KG1 (cell line): ENCODE measurements at places on chromosomes 16 and 17.

DNA sequence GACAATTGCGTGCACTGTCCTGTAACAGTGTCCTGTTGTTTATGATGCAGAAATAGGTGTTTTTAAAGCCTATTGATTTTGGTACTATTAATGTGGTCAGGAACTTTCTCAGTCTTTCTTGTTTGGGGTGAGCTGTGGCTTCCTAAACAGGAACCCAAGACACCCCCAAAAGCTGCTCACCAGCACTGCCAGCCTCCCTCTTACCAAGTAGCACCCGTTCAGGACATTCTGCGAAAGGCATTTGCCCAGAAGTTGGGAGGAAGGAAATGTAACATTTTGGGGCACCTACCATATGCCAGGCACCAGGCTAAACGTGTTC, 21.6 kb upstream of the STH start:
- DNase-seq, result no peak

DNA sequence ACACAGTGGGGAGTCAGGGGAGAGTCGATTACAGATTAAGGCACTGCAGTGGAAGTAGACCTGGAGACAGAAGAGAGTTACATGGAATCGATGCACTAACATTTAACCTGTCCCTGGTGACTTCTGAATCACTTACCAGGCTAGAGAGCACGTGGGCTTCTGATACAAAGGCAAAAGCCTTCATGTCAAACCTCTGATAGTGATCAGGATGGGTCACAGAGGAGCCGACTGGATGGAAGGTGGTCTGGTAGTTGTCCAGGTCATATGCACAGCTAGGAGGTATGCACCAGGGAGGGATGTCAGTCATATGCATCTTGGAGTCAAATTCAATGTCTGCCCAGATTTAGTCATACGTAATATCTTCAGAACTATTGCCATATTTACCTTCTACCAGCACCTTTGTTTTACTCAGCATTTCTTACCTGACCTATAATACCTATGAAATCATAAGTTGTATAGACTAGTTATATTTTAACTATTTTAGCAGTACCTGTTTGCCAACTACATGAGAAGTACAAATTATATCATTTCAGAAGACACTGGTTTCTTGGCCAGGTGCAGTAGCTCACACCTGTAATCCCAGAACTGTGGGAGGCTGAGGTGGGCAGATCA, 11.7 kb downstream of the ZP2 start:
- no peak for DNase-seq

DNA sequence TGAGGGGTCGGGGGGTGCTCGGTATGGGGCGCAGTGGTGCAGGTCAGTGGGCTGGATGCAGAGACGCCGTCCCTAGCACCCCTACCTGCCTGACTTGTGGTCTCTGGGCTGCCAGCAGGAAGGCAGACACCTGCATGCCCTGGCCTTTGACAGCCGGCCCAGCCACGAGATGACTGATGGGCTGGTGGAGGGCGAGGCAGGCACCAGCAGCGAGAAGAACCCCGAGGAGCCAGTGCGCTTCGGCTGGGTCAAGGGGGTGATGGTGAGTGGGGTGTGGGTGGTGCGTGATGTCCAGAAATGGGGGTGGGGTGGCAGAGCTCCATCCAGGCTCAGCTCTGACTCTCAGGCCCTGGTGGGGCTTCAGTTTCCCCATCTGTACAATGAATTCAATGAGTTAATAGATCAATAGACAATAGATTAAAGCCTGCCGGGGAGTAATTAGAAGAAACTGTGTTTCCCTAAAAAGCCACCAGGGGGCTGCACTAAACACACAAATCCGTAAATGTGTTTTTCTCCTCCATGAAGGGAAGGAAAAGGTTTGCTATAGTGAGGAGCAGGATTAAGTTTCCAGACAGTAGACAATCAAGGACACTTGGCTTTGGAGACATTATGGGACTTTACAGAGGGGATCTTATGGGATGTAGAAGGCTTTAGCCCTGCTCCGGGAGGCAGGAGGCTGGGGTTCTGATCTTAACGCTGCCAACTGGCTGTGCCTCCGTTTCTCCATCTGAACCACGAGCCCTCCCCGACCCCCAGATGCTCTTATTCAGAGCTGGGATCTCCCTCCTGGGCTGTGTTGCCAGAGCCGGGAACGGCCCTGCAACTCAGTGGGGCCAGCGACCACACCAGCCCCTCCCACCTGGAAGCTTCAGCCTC, 2.2 kb downstream of the SLC12A3 start:
- no peak for DNase-seq

- DNase-seq, result peak; percentile 16
Observed at GRCh38 chr17:59105852-59106462, 723 bp downstream of the TRIM37 start.

DNA sequence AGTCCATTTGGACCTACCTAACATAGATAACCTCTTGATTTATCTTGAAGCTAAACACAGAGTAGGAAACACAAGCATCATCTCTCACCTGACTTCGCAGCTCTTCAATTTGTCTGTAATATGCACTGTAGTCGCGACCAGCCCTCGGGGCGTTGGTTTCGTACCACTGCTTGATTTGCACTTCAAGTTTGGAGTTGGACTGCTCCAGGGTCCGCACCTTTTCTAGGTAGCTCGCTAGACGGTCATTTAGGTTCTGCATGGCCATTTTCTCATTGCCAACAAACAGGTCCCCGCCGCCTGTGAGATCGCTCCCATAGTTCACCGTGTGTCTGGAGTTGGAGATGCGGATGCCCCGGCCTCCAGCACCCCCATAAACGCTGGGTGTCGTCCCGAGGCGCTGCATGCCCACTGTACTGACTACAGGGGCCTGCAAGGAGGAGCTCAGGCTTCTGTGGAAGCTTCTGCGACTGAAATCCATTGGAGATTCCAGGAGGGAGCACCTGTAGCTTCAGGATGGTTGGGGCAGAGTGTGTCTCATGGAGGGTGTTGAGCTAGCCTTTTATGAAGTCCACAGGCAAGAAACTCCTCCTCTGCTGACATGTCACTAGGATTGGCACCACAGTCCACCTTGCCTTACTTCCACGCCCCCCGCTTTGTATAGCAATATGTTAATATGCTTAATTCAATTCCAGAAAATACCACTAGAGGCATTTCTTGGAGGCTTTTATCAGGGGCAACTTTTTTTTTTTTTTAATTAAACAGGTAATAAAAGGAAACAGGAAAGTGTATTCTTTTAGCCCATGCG, at the start of gene KRT20:
TSS of gene KRT20 (minus strand) at position 535 of the 805 bp plus-strand sequence. CDS start at position 478, 57 bp downstream.
- no peak for DNase-seq

DNA sequence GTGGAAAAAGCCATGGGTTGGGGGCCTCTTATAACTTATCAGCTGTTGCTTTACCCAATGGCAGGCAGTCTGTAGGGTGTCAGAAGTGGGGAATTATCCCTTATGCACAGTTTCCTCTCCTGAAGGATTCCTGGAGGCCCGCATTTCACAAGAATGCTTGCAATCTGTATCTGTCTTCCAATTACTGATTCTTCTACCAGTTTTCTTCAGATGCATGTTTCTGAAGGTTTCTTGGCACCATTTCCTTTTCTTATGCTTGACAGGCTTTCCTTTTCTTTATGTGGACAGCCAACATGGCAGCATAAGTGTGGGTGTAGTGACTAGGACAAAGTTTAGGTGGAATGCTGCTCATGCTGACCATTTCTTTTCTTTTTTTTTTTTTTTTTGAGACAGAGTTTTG, 36.1 kb downstream of the MAP3K3 start:
- DNase-seq, result no peak

GRCh38 chr16:89004209-89004831, 27.3 kb upstream of the CBFA2T3 start:
- DNase-seq, result no peak

DNA sequence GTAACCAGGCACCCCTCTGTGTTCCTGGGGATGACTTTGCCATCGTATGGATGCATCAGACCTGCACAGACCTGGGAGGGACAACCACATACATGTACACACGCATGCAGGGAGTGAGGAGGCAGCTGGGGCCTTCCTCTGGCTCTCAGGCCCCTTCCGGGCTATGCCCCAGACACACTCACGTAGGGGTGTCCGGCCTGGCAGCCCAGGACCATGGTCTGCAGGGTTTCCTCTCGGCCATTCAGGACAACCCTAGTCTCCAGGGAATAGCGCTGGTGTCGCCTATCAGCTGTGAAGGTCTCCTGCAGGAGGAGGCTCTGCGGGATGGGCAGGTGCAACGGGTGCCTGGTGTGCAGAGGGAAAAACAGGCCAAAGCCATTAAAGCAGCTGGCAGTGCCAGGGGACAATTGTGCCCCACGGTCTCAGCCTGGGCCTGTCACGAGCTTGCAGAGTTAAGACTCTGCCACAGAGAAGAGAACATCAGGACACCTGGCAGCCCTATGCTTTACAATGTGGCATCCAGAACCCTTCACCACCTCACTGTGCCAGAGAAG, 101.4 kb downstream of the RMI2 start:
- no peak for DNase-seq

DNA sequence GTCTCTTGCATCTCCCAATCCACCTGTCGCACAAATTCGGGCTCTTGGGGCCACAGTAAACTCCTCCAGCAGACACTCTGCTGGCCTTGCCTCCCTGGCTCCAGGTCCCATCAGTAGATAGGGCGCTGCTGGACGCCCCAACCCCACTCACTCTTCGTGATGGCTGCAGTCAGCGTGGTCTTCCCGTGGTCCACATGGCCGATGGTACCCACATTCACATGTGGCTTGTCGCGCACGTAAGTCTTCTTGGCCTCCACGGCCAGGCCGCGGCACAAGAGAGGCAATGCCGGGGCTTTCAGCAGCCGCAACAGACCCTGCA, 428 bp downstream of the TUFM start:
- no peak for DNase-seq

GRCh38 chr16:69384974-69385373, 833 bp downstream of the TERF2 start:
- no peak for DNase-seq

- DNase-seq, result no peak
Observed at GRCh38 chr16:24309258-24310142, 53.4 kb downstream of the CACNG3 start.

- DNase-seq, result no peak
Observed at GRCh38 chr17:49992191-49992932, 2.7 kb downstream of the DLX3 start.

- DNase-seq, result no peak
Observed at GRCh38 chr17:50146927-50147665, 3.4 kb downstream of the PPP1R9B start.

DNA sequence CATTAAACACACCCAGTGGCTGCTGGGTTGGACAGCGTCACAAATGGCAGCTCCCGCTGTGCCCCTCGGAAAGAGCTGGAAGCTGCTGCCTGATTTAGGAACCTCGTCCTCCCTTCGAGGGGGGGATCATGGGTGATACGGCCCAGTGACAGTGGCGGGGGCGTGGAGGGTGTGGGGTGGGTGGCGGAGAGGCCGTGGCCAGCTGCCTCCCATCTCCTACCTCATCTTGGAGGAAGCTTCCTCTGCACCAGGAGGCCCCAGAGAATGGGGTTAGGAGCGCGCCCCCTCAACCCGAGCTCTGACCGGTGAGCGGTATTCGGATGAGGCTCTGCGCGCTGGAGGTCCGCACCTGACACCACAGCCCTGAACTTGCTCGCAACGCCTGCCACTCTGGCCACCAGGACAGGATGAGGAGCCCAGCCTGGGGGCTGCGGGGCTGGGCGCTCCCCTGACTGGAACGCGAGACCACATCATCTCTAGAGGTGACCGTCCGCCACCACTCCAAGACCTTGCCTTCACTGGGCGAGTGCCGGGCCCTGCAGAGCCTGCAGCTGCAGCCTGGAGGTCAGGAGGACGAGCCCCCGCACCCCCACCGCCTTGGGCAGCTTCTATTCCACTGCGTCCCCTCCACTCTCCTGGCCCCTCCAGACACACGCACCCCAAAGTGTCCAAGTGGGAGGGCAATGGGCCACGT, 80.9 kb downstream of the KLHDC4 start:
- no peak for DNase-seq

- no peak for DNase-seq
Observed at GRCh38 chr16:21994856-21995465, 6.0 kb downstream of the PDZD9 start.

- no peak for DNase-seq
Observed at GRCh38 chr16:85126705-85127378, 14.6 kb upstream of the CIBAR2 start.

- DNase-seq, result no peak
Observed at GRCh38 chr16:49688036-49688697, 167.7 kb downstream of the ZNF423 start.

GRCh38 chr16:52558448-52558847, 11.5 kb upstream of the TOX3 start:
- no peak for DNase-seq

- DNase-seq, result peak; percentile 21
Observed at GRCh38 chr17:876272-876671, 94.1 kb downstream of the MRM3 start.

DNA sequence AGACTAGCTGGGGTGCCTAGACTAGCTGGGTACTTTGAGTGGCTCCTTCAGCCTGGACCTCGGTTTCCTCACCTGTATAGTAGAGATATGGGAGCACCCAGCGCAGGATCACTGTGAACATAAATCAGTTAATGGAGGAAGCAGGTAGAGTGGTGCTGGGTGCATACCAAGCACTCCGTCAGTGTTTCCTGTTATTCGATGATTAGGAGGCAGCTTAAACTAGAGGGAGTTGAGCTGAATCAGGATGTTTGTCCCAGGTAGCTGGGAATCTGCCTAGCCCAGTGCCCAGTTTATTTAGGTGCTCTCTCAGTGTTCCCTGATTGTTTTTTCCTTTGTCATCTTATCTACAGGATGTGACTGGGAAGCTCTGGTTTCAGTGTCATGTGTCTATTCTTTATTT, 8.4 kb upstream of the TMEM235 start:
- DNase-seq, result no peak
